ENCODE measurements at places on chromosomes 7 and 10. TPM values are rescaled to one million over a fixed set of nuclear protein-coding genes. Genes with fewer than 3 reads are reported as not detected.

Gene GHRHR
- 5.3 TPM for total RNA-seq

Gene HMX2
- total RNA-seq = not detected

Gene ZNF239
- total RNA-seq = 8.0 TPM

Gene MOSPD3
- total RNA-seq = 18.0 TPM

Gene MAGI2
- total RNA-seq = 253 TPM

Gene PTPRE
- total RNA-seq = 43.2 TPM

Measured in dorsolateral prefrontal cortex (tissue), 122 donors.